ENCODE measurements at places on chromosomes 7 and 10.

- no peak for DNase-seq
These were observed 136.1 kb downstream of the SEMA3A start for GRCh38 chr7:84058311-84059076.

DNA sequence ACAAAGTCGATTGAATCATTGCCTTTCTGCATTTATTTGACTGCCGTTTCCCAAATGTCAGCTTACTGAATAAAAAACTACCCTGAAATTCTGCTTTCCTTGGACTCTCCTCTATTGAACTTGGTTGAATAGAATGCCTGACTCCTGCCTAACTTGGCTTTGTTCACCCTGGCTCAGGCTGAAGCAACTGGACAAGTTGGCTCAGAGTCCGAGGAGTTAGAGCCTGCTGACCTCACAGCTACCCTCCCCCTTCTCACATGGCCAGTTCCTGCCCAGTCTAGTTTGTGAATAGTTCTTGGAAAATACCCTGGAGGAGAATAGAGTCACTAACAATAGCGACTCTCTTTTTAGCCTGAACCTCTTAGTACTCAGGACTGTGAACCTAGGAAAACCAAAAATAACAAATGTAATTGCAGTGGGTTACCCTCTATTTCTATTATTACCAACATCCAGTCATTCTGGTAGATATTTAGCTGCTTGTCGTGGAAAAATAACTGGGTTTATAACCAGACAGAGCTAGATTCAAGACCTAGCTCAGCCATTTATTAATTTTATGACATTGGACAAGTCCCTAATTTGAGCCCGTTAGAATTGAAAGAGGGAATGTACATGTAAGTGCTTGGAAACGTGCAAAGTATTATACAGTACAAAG, 17.3 kb upstream of the NRBF2 start:
- DNase-seq: no peak

DNA sequence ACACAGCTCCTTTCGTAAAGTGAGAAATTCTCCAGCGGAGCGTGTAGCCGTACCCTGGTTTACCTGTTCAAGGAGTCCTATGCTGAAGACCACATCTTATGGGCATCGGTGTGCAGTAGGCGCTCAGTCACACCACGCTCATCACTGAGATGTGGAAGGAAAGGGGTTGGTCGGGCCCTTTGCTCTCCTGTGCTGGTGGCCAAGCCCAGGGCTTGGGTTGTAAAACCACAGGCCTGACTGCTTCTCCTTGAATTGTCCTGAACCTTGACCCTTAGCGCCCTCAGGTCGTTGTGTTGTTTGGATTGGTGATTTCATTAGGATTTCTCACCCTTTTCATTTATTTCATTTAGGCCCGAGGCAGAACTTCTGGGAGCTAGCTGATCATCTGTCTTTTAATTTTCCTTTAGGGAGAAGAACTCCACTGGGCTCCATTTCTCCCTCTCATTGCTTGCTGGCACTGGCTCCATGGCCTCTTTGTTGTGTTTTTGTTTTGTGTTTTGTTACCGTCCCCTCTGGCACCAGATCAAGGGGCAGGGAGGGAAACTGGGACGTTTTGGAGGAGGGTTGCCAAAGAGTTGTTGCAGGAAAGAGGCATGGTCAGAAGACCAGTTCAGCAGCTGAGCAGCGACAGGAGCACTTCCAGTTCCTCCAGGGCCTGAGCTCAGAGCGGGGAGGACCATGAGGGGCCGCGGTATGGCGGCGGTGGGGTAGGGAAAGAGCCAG, 511.4 kb upstream of the GALNT17 start:
- DNase-seq: no peak

DNA sequence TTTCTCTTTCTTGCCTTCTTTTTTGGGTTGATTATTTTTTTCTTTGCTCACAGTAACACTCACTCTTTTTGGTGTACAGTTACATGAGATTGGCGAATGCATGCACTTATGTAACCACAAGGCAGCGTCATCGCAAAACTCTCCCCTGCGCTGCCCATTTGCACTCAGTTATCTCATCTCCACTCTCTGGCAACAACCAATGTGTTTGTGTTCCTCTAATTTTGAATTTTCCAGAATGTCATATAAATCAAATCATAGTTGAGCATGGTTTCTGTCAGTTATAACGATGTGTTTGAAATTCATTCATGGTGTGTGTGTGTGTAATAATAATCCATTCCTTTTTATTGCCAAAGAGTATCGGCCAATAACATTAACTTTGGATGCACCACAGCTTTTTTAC, 23.0 kb upstream of the IGFBP3 start:
- DNase-seq: no peak

DNA sequence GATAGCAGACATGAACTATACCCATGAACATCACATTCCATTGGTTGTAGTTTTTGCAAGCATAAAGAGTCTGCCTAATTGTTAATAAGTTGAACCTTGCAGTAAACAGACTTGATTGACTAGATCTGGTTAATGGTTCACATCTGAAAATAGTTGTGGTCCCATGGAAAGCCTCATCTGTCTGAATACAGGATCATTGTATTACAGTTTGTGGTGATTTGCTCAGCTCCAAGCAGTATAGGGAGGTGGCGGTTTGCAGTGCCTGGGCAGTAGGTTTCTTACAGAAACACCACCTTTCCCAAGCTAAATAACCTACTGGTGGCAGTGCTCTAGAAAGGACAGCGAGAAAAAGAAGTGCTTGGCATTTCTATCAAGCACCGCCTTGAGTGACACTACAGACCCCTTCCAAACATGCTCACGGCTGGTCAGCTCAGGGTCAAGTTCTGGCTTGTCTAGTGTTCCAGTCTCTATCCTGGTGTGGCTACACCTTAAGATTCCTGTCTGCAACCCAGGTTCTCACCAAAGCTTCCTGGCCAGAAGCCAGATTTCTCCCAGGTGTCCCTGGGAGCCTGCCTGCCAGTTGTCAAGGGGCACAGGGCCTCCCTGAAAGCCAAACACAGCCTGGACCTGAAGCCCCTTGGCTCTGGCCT, 119.9 kb downstream of the FANK1 start:
- DNase-seq: no peak

DNA sequence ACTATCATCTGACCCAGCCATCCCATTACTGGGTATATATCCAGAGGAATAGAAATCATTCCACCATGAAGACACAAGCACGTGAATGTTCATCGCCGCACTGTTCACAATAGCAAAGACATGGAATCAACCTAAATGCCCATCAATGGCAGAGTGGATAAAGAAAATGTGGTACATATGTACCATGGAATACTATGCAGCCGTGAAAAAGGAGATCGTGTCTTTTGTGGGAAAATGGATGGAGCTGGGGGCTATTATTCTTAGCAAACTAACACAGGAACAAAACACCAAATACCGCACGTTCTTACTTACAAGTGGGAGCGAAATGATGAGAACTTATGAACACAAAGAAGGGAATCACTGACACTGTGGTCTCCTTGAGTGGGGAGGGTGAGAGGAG, 9.8 kb upstream of the KNDC1 start:
- DNase-seq: no peak

DNA sequence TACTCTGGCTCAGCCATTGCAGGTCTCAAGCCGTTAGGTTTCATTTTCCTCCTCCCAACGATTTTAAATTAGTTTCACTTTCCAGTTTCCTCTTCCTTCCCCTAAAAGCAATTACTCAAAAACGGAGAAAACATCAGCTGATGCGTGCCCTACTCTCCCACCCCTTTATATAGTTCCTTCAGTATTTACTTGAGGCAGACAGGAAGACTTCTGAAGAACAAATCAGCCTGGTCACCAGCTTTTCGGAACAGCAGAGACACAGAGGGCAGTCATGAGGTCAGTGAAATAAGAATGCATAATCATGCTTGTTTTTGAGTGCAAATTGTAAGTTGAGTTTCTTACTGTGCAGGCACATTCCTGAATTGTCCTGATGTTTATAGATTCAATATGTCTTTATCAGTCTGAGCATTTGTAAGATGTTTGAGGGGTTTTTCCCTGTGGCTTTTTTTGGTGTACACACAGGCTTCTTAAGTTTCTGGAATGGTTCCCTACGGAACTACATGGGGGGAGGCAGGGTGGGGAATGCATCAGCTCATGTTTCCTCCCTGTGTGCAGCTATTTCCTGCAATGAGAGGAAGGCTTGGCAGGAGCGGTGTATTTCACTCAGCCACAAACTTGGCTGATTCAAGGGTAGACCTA, at the start of gene IFIT3:
Gene IFIT3, plus strand, starts transcription at position 195 of the 639 bp plus-strand sequence. Its CDS starts 77 bp downstream, at position 272.
- no peak for DNase-seq

- DNase-seq: no peak
These were observed 644.4 kb downstream of the GRM8 start for GRCh38 chr7:126608339-126608776.

DNA sequence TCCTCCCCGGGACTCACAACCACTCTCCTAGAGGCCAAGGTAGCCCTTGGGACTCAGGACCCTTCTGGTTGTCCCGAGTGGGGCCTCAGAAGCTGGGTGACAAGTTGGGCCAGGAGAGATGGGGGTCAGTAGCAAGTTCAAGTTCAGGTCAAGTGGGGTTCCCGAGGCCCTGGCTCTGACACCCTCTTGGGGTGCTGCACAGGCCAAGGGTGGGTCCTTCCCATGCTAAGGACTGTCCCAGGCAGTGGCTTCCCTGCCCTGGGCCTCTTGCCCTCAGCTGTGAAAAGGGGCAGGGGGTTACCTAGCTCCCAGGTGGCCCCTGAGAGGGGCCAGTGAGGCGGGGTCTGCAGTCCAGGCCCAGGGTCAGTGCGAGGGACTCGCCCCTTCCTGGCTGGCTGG, 115.4 kb upstream of the TNRC18 start:
- DNase-seq: no peak

- DNase-seq: no peak
These were observed at the start of gene TMEM196 for GRCh38 chr7:19772841-19773760. Gene TMEM196, minus strand, starts transcription at chr7:19773617. Its CDS starts 921 bp downstream, at chr7:19772696.
